ENCODE measurements at places on chromosomes 1 and 21.

DNA sequence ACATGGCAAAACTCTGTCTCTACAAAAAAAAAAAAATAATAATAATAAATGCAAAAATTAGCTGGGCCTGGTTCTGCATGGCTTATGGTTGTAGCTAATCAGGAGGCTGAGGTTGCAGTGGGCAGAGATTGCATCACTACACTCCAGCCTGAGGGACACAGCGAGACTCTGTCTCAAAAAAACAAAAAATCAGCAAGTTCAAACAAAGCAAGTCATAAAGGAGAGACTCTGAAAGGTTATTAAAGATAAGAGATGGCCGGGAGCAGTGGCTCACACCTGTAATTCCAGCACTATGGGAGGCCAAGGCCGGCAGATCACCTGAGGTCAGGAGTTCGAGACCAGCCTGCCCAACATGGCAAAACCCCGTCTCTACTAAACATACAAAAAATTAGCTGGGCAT, 28.8 kb downstream of the COP1 start:
- DNase-seq = no peak

- no peak for DNase-seq
Measured at GRCh38 chr1:6509919-6510291, 18.4 kb upstream of the PLEKHG5 start.

DNA sequence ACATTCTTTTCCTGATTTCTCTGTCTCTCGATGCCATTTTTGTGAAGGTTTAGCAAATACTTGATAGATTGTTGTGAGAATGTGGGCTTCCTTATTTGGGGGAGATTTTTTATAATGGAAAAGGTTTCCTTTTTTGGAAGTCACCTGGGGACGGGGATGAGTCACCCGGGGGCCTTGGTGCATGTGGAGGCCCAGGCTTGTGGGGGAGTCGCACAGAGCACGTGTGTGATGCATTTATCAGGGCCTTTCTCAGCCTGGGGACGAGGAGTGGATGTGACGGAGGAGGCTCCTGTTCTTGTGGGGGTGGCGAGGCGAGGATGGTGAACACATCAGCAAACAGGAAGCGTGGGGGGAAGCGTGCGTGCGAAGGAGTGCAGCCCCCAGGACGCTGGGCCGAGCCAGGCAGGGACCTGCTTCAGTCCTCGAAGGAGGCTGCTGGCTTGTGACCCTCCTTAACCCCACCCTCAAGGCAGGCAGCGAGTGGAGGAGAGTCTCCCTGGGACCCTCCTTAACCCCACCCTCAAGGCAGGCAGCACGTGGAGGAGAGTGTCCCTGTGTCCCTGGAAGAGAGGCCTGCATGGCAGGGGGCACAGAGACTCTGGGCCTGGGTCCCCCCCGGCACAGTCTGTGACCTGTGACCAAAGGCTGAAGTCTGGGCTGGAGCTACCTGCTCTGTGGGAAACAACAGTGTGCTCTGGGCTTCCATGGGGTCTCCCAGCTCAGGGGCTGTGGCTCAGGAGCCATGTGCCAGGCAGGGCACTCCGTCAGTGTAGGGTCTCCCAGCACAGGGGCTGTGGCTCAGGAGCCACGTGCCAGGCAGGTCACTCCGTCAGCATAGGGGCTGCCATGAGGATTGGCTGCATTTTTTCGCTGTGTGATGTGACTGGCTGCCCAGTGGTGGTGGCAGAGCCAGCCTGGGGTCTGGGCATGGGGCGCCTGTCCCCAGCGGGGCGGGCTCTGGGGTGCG, 57.2 kb downstream of the AGPAT3 start:
- no peak for DNase-seq

DNA sequence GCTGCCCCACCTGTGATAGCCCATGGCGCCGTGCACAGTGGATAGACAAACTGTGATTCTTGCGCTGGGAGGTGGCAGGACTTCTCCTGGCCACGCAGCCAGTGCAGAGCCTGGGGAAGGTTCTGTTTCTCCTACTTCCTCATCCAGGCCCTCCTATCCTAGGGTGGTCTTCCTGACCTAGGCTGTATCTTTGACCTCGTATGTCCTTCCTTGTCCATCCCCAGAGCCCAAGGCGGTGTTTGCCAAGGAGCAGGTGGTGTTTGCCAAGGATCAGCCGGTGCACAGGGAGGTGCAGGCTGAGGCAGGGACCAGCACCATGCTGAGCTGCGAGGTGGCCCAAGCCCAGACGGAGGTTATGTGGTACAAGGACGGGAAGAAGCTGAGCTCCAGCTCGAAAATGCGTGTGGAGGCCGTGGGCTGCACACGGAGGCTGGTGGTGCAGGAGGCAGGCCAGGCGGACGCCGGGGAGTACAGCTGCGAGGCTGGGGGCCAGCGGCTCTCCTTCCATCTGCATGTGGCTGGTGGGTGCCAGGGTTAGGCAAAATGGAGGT, 63.9 kb downstream of the OBSCN start:
- DNase-seq = no peak

- no peak for DNase-seq
Measured at GRCh38 chr1:32406629-32407111, 12.4 kb upstream of the BSDC1 start.

DNA sequence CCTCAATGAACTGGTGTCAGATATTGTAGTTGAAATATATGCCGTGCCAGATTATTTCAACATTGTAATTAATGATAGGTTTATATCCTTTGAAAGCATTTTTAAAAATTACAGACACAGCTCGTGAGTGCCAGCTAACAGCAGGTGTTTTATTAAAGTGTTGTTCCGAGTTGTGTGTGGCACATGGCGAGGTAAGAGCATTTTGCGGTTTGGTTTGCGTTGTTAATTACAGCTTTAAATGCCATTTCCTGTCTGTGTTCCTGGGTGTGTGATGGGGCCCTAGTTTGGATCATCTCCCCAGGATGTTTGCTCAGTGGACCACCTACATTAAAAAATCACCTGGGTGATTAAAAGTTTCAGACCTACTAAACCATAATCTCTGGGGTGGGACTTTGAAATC, 97.4 kb downstream of the PRDM2 start:
- DNase-seq = peak; percentile 20

DNA sequence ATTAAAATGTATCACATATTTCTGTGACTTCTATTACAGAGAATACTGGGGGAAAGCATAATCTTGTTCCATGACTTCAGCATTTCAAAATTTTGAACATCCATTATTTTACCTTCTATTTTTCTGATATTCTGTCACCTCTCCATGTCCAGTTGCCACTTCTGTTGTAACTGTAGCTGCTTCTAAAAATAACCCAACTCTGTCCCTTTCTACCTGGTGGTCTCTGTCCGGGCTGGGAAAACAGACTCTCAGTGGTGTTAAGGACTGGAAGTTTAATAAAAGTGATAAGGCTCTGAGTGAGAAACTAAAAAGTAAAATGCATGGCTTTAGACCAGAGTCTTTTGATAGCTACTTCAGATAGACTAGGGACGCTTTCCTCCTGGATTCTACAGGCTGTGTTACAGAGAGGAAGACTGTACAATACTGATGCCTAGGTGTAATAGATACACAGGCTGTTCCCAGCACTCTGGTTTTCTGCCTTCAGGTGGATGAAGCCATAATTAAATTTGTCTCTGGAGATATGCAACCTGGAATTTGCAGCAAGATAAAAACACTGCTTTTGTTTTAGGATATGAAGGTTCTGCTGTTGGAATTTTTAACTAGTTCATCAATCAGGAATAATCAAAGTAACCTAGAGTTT, 42.1 kb upstream of the SEC16B start:
- no peak for DNase-seq
